ENCODE measurements at places on chromosomes 1 and 21.

DNA sequence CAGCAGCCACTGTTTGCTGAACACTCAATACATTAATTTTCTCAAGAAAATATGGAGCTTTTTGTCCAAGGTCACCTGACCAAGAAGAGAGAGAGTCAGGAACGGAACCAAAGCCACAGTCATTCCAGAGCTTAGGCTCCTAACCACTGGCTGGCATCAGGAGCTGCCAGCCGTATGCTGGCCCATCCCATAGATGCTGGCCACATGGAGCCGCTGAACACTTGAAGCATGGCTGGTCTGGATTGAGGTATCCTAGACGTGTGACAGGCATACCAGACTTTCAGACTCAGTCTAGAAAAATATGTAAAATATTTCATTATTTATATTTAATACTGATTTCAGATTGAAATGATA, 458.7 kb downstream of the MATN1 start:
- no peak for DNase-seq

GRCh38 chr1:111204201-111204982, 3.9 kb upstream of the DENND2D start:
- DNase-seq = peak; percentile 76

DNA sequence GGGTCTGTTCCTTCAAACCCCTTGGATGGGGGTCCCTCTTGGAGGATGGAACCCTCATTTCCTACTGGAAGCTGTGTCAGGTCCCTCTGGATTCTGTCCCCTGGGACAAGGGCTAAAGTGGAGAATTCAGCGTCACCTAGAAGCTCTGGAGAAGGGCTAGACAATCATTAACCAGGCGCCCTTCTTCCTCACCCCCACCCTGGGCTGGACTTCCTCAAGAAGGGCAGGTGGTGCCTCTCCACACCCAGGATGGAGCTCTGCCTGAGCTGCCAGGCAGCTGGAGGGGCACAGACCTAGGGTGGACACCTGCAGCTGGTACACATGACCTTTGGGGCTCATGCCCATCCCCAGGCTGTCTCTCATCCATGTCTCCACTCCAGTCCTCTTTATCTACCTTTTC, 3.6 kb downstream of the CELF3 start:
- no peak for DNase-seq

DNA sequence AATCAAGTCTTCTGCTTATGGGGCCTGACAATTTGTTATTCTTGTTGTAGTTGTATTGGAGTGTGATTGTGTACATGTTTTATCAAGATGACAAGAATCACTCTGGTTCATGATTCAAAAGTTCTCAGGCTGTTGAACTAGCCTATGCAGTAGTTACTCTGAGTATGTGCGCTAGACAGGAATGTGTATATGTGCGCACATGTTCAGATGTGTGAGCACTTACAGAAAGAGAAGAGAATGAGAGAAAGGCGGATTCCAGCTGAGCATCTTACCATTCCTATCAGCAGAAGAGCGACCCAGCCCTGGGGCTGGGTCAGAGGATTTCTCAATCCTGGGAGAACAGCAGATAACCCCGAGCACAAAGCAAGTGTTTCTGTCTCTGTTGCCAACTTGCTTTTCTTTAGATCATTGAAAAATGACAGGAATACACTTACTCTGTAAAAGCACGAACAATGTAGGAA, 110.8 kb upstream of the HOOK1 start:
- no peak for DNase-seq

DNA sequence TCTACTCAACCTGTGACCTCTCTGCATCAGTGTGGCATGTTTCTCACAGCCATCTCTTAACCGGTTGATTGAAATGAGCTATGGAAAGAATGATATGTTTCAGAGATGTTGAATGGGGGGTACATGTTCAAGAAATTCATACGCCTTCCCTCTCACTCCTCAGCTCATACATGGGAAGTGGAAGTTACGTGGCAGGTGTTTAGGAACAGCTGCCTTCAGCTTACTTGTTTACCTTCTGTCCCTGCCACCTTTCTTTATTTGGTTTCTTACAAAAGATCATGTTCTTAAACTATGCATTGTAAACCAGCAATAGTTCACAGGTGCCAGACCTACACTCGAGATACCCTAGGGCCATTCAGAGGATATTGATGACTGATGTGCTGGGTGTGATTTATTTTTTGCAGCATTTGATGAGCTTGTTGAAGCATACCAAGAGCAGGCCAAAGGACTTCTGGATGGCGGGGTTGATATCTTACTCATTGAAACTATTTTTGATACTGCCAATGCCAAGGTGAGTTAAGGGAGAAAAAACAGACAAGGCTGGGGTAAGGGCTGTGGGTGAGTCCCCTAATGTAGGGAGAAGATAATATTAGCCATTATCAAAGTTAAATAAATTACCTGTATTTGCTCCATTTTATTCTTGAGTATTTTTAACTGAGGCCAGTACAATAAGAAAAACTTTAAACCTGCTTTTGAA, 17.4 kb downstream of the MTR start:
- DNase-seq = no peak
